ENCODE measurements at places on chromosomes 3 and 15.

DNA sequence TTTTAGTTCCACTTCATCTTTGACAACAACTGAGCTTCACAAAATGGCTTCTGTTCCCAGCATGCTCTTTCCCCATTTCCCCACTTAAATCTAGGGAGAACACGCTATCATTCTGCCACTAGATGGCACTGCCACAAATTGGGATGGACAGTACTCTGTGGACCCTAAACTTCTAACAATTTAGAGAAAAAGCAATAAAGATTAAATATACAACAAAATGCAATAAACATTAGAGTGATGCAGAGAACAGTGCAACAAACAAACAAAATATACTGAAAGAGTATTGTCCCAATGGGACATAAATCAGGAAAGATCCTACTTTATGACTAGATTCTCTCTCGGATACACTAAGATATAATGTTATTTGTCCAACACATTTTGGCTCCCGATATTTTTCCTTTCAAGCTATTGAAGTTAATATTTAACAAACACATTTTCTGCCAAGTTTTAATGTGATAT, 169.7 kb upstream of the TMCO5A start:
- peak; percentile 15 for DNase-seq

GRCh38 chr3:170780955-170781354, 89.0 kb downstream of the RPL22L1 start:
- DNase-seq: no peak

GRCh38 chr3:45026038-45026437, at the start of gene CLEC3B:
TSS of gene CLEC3B (plus strand) at chr3:45026303. CDS start at chr3:45026363, 60 bp downstream.
- no peak for DNase-seq

DNA sequence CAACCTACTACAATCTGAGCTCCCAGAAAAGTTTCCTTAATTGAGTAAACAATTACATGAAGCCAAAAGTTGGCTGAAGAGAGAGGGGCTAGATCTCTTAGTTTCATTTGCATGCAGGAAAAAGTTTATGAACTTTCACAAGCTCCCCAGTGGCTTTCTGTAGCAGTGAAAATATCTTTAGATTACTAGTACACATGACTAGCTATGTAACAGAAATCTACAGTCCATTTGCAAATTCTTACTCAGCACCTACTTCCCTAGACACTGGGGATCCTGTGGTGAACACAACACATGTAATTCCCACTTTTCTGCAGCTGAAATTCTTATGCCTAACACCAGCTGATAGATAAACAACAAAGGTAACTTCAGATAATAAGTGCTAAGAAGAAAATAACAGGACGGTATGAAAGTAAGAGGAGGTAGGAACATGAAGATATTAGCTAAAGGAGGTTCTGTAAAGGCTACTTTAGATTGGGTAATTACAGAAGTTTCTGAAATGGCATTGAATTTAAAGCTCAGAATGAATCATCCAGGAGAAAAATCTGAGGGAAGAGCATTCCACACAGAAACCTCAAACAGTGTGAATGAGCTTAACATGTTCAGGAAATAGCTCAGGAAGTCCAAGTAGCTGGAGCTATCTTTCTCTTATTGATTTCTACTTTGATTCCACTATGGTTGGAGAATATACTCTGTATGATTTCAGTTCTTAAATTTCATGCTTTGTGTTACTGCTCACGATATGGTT, 204.8 kb downstream of the MAGI1 start:
- DNase-seq: no peak

GRCh38 chr3:25064681-25065080, 363.4 kb upstream of the RARB start:
- DNase-seq: no peak

- no peak for DNase-seq
Measured at GRCh38 chr15:58962662-58963565, 24.5 kb upstream of the RNF111 start.

DNA sequence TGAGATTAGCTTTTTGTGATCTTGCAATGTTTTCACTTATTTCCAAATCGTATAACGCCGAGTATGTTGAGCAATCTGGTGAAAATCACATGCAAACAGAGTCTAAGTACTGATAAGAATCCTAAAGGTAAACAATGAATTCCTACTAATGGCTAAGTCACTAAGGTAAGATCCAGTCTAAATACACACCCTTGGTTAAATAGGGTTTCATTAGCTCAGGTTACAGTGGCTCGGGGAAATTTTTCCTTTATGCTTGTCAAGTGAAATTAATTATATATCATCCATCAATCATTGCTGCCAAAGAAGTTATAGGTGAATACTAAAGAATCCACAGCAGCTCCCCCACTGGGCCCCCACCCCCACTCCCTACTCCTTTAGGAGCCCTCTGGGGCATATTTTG, 139.3 kb downstream of the SOX2 start:
- no peak for DNase-seq

GRCh38 chr3:143978263-143978631, 6.6 kb downstream of the DIPK2A start:
- DNase-seq: no peak

DNA sequence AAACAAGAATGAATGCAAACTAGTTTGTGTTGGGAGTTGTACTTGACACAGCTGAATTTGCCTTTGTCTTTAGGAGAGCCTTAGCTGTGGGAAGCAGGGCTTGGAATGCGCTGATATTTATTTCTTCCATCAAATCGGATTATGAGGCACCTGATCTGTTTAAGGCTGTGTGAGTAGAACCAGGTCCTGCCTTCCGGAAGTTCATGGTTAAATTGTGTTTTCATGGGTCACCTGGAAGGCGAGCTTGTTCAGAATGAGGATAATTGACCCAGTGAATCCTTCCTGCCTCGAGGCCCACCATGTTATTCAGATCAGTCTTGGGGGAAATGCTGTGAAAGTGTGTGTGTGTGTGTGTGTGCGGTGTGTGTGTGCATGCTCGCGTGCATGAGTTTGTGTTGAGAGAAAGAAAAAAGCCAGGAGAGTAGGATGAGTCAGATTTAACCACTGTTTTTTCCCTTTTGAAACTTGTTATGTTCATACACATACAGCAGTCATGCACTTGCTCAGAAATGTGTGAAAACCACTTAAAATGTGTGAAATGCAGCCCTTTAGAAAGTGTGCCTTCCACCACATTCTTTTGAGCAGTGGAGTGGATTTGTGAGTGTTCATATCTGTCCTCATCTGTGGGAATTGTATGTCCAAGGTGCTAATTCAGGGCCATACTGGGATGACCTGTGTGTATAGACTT, 36.7 kb downstream of the SMAD3 start:
- DNase-seq: no peak

GRCh38 chr15:19944261-19944888, 597.2 kb downstream of the GOLGA6L6 start:
- no peak for DNase-seq

DNA sequence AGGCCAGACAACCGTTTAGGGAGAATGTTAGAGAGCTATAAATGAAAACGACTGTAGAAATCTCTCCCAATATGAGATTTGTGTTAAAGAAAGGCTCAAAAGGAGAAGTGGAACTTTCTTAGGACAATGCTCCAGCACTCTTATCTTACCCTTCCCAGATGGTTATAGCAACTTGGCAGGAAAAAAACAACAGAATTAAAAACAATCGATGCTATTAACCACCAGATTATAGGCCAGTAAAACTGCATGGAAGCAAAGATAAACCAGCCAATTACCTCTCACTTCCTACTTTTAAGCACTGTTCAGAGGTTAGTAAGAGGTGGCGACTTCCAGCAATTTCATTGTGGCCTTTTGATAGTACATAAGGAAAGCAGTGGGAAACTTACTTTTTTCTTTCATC, 72.9 kb downstream of the TMCC1 start:
- no peak for DNase-seq

DNA sequence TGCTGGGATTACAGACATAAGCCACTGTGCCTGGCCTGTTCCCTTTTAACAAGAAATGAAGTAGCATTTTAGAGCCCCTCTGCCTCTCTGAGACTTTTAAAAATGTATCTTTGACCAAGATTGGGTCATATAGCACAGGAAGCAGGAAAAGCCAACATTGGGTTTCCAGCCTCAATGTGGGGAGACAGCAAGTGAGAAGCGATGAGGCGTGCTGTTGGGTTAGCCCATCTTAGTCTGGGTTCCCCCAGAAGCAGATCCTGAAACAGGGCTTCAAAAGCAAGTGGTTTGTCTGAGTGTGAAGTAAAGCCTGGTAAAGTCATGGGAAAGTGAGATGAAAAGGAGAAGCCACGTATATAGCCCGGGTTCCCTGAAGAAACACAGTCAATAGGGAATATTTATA, 48.2 kb downstream of the SV2B start:
- DNase-seq: no peak

- no peak for DNase-seq
Measured at GRCh38 chr3:77595371-77595870, 555.5 kb downstream of the ROBO2 start.

- peak; percentile 26 for DNase-seq
Measured at GRCh38 chr15:76335307-76336253, 993 bp upstream of the ISL2 start.

DNA sequence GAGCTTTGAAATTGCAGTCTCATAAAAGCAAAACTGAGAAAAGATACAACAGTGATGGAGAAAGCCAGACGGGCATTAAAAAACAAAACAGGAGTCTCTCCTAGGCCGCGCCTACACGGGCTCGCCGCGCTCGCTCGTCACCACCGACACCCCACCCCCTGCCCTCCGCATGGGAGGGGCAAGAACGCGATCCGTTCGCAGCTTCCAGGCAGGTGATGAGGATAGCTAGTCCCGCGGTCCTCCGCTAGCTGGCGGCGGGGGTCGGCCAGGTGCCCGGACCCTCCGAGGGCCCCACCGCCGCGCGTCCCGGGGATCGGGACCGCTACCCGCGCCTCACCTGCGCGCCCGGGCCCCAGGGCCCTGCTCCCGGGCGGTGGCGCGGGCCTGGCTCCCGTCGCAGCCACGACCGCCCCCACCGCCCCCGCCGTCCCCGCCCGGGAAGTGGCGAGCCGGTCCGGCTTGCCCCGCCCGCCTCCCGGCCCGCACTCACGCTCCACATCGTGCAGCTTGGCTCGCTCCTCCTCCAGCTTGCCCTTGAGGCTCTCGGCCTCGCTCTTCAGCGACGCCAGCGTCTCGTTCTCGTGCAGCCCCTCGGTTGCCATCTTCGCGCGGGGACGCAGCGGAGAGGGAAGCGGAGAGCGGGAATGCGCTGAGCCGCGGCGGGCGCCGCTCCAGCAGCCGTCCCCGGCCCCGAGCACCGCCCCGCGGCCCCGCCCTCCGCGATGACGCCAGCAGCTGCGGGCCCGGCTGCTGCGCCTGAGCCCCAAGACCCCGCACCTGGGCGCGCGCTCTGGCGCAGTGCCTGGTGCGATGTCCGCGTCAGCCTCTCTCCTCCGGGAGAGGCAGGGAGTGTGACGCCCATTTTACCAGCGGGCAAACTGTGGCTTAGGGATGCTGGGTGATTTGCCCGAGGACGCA, 11.7 kb downstream of the GNB5 start:
- DNase-seq: peak; percentile 80

DNA sequence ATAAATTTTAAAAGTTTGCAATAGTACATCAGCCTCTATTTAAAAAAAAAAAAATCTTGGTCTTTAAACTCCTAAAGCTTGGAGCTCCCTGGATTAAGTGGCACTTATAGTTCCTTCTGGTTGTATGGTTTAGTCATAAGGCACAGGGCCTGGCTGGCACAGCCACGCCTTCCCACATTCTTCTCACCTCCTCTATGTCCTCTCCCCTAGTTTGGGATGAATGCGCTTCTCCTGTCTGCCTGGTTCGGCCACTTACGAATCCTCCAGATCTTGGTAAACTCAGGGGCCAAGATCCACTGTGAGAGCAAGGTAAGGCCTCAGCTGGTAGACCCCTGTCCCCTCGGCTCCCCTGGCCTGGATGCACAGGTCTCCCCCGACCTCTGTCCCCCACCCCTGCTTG, 10.0 kb downstream of the ANKDD1A start:
- DNase-seq: no peak

DNA sequence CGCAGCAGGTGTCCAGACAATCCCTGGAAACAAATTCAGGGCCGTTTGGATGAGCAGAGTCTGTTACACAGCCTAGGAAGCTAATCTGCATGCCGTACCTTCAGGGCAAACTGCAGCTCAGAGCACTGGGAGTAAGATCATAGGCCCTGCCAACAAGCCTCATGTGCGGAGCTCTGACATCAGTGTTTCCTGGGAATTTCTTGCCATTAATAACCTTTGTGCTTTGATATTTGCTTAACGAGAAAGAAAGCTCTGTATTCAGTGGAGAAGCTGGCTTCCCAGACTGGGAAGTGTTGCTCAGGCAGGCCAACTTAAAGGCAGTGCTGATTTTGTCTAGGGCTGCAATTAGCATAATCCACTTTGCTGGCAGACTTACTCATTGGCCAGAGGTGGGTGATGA, 116.1 kb upstream of the KLHL25 start:
- no peak for DNase-seq

Measured in GM19239 (cell line).